ENCODE measurements at places on chromosomes 11 and 22. TPM values are rescaled to one million over a fixed set of nuclear protein-coding genes. Genes with fewer than 3 reads are reported as not detected.

The CD3D gene
- not detected for total RNA-seq

The TEX54 gene
- not detected for total RNA-seq

The BTBD18 gene
- total RNA-seq: not detected

The RAB38 gene
- total RNA-seq: 1.0 TPM

The SLC17A6 gene
- total RNA-seq: not detected

The DNAJB7 gene
- total RNA-seq: not detected

The TRIM48 gene
- total RNA-seq: not detected

The CYP2D6 gene
- 0.31 TPM for total RNA-seq

The FGF3 gene
- total RNA-seq: not detected

The BLID gene
- not detected for total RNA-seq

The HEPN1 gene
- not detected for total RNA-seq

The PIH1D2 gene
- total RNA-seq: 0.58 TPM

The TSPAN32 gene
- total RNA-seq: not detected

The OR5AP2 gene
- total RNA-seq: not detected

The THRSP gene
- not detected for total RNA-seq

The KCNK7 gene
- total RNA-seq: 0.27 TPM

The BARX2 gene
- total RNA-seq: not detected

The SCT gene
- total RNA-seq: not detected

The AASDHPPT gene
- 33.1 TPM for total RNA-seq

The C11orf86 gene
- 43.6 TPM for total RNA-seq

The ST14 gene
- 0.09 TPM for total RNA-seq

The TIGD3 gene
- total RNA-seq: 0.86 TPM

The FAM181B gene
- total RNA-seq: 0.05 TPM

The LGALS12 gene
- total RNA-seq: not detected

The NUMA1 gene
- 67.1 TPM for total RNA-seq

The OR8K1 gene
- total RNA-seq: not detected

The AMOTL1 gene
- 9.1 TPM for total RNA-seq

The OR4C15 gene
- total RNA-seq: not detected

The SPI1 gene
- not detected for total RNA-seq

The KCNQ1 gene
- total RNA-seq: 0.24 TPM

The INS gene
- total RNA-seq: not detected

Data from A549 treated with DMSO at 1 μM for 4 hours (cell line).